ENCODE measurements at places on chromosomes 12 and 14.

DNA sequence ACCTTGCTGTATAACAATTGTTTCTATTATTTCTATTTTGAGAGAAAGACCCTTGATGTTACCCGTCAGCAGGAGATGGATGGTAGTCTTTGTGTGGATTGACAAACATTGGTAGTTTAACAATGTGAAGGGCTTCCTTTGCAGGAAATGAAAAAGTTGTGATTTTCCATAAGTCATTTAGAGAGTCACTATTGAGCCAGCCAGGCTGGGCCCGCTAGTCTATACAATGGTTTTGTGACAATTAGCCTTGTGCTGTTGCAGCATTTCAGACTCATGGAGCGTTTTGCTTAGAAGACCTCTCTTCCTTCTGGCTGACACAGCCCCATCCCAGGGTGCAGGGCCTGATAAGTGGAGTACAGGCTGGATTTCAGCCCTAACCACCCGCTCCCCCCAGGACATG, 18.3 kb upstream of the SLC38A2 start:
- DNase-seq = no peak

DNA sequence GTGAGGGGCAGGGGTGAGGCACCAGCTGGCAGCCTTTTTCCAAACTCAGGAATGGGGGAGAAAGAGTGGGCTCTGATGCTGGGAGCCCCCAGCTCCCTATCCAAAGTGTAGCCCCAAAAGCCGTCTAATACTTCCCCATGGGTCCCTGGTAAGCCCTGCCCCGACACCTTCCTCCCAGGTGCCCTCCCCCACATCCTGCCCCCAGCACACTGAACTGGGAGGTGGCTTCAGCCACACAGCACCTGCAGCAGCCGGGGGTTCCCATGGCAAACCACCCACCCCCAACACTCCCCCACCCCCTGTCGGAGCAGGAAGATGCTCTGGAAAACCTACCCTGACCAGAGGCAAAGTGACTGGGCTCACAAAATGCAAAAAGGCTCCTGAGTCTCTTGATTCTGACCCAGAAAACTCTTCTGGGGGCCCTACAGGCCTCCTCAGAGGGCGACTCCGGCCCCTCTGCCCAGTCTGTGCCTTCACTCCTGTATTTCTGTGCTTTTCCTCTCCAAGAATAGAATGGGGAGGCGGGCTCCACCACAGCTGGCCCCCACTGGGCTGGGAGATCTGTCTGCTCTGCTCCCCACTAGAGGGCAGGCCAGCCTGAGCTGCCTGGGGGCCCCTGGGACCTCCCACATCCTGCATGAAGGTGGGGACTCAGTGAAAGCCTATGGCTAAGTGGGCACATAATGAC, 81.6 kb downstream of the ITPK1 start:
- no peak for DNase-seq

- DNase-seq = no peak
Measured at GRCh38 chr12:130093380-130093779, 68.9 kb upstream of the FZD10 start.

GRCh38 chr12:76679778-76680177, 84.1 kb upstream of the ZDHHC17 start:
- no peak for DNase-seq

DNA sequence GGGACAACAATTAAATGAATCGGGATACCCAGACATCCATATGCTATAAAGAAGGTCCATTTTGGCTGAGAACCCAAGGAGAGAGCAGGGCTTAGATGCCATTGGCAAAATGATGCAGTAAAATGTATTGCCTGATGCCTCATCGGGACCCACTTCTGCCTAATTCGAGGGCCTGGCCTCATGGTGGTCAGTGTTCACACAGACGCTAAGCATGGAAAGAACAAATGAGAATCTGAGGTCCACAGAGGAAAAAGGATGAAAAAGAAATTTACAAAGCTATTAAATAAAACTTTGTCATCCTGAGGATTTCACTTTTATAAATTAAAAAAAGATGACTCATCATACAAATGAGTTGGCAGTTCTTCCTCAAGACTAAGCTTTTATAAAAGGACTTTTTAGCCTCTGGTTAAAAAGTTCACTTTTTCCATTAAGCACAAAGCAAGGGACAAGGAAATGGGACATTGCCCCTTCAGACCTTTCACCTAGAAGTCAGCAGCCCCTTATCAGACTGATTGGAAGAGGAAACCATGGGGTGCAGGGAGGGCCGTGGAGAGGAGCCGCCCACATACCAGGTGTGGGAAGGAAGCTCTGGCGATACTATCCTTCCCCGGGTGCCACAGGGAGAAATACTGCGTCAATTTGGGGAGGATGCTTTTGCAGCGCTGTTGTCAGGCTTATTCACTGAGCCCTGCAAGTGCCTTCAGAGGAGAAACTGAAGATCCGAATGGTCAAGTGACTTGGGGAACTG, 176.0 kb downstream of the EGLN3 start:
- no peak for DNase-seq

GRCh38 chr12:123971770-123972456, 718 bp downstream of the CCDC92 start:
- DNase-seq = no peak

DNA sequence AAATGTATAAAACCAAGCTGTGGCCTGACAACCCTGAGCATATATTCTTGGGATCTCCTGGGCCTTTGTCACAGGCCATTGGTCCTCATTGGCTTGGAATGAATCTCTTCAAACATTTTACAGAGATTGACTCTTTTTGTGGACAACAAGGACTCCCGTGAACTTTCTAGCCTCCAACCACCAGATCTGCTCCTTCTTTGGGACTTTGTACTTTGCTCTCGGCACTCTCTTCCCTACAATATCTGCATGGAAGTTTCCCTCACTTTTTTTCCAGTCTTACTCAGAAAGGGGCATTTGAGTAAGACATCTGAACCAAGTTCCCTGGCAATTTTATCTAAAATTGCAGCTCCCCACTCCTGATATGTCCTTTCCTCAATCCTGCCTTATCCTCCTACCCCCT, 158.8 kb downstream of the PHLDA1 start:
- DNase-seq = no peak

GRCh38 chr12:76946446-76946845, 67.6 kb upstream of the CSRP2 start:
- DNase-seq = no peak

- DNase-seq = no peak
Measured at GRCh38 chr14:86515195-86515594, 985.3 kb downstream of the FLRT2 start.

- no peak for DNase-seq
Measured at GRCh38 chr14:36591482-36591881, 9.1 kb upstream of the NKX2-8 start.

GRCh38 chr12:64780132-64780530, 20.9 kb upstream of the GNS start:
- no peak for DNase-seq

- DNase-seq = no peak
Measured at GRCh38 chr12:42586268-42586667, 3.3 kb downstream of the PRICKLE1 start.

GRCh38 chr14:100263141-100263540, 24.2 kb downstream of the YY1 start:
- no peak for DNase-seq

DNA sequence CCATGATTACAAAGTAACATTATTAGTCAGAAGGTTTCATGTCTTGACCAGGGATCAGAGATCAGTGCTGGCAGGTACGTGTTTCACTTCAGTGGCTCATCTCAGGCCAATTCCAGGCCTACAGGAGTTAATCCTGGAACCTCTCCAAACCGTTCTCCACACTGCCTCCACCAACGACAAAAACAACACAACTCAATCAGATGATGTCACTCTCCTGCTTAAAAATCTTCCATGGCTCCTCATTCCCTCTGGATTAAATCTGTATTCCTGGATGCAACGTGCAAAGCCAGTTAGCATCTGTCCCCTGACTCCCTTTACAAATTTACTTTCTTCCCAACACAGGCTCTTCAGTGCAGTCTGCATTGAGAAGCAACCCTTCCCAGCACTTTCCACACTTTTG, 34.3 kb upstream of the TXNRD1 start:
- no peak for DNase-seq
